ENCODE measurements at places on chromosomes 7 and 10.
A peak's percentile ranks its signal among the peaks of the same experiment; 100 is the strongest.

DNA sequence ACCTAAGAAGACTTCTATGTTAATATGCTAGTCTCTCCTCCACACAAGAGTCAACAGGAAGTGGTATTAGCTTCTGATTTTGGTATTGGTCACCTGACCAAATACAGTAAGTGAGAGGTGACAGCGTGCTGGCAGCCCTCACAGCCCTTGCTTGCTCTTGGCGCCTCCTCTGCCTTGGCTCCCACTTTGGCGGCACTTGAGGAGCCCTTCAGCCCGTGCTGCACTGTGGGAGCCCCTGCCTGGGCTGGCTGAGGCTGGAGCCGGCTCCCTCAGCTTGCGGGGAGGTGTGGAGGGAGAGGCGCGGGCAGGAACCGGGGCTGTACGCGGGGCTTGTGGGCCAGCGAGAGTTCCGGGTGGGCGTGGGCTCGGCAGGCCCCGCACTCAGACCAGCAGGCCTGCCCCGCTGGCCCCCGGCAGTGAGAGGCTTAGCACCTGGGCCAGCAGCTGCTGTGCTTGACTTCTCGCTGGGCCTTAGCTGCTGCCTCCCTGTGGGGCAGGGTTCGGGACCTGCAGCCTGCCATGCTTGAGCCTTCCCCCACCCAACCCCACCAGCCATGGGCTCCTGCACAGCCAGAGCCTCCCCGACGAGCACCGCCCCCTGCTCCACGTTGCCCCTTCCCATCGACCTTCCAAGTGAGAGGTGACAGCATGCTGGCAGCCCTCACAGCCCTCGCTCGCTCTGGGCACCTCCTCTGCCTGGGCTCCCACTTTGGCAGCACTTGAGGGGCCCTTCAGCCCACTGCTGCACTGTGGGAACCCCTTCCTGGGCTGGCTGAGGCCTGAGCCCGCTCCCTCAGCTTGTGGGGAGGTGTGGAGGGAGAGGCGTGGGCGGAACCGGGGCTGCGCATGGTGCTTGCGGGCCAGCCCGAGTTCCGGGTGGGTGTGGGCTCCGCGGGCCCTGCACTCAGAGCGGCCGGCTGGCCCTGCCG lies 4.2 kb upstream of the ACSL5 start:
- DNase-seq = no peak

DNA sequence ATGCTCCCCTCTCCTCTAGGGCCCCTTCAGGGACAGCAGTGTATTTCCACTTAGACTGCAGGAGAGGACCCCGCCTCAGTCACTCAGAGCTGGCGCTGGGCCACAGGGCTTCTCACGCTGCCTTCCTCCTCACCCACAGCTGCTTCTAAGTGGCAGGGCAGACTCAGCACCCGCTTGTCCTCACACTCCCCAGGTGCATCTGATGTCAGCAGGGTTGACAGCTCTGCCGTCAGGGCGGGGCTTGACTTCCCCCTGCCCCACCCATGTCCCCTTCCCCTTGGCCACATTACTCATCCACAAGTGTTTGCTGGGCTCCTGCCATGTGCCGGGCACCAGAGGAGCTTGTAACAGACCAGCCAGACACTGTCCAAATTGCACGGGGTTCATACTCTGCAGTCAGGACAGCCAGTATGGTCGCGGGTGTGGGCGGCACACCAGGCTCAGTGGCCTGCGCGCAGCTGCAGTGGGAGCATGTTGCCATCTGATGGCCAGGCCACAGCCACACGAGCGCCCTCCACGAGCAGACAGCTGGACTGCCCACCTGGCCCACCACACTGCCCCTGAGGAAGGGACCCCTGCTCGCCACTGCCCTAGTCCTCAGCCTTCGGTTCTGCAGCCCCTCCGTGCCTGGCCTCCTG lies 29.3 kb upstream of the TTYH3 start:
- no peak for DNase-seq

DNA sequence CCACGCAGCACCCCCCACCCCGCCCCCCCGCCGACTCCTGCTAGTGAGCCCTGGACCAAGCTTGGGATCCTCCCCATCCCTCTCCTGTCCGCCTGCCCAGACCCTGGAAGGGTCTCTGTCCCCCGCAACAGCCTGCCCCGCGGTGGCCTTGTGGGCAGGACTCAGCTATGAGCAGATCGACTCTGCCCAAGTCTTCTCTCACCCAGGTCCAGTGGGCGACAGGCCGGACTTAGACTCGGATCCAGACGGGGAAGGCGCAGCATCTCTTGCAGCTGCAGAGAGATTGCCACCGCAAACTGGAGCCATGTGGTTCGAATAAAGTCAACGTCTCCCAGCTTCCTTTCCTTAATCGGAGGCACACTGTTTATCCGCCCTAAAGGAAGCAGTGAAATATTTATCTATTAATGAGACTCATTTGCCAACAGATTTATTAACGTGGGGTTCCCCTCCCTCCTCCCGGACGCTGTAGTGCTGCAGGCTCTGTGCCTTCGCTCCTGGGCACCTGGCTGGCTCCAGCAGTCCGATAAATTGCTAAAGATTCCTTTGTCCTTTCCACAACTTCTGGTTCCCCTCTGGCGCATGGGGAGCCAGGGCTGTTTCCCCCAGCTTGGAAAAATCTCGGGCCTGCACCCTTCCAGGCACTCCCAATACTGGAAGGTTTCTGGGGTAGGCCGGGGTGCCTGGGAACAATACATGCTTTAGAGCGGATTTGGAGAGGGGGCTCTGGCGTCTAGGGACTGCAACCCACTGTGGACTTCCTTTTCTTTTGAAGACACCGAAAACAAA lies 634 bp upstream of the HOXA7 start:
- no peak for DNase-seq

- no peak for DNase-seq
Measured at GRCh38 chr10:11563936-11564335, 47.5 kb downstream of the USP6NL start.

GRCh38 chr10:79552143-79552542 lies 8.1 kb downstream of the SFTPA2 start:
- no peak for DNase-seq

DNA sequence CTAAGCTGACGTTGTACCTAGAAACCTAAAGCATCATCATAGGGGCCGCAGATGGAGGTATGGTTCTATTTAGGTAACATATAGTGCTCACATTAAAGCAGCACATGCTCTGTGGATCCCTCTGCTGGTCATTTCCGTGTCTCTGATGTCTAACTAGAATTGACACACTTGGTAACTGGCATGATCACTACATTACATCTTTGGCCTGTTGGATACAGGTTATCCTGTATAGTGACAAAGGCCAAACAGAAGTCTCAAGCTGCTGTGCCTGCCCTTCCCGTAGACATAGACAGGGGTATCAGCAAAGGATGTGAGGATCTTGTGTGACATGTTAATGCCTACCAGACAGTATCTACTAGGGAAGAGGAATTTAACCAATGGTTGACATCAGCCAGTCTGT lies 51.2 kb downstream of the KIF5B start:
- DNase-seq = peak; percentile 31

DNA sequence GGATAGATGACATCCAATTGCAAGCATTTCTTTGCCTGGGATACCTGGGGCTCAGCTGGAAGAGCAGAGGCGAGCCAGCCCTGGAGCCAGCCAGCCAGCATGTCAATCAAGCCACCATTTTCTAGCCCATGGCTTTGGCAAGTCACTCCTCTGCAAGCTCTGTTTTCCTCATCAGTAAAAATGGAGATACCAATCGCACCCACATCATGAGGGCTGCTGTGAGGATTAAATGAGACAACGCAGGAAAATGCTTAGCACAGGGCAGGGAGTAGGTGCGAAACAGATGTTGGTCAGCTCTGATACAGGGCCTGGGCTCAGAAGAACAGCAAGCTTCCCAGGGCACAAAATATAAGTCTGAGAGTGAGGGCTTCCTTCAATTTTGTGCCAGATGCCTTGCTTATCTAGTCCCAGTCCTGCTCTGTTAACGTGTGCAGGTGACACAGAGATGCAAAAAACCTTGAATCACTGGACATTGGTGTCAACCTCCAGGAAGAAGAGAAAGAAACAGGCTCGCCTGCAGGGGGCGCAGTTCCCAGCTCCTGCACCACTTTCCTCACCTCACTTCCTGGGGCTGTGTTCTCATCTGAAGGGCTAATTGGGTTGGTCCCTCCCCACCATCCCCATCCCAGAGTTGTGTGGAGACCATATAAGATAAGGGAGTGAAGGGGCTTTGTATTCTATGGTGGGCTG lies 72.8 kb upstream of the CACUL1 start:
- DNase-seq = no peak

- peak; percentile 94 for DNase-seq
Measured at GRCh38 chr10:29471544-29471859, 163.3 kb downstream of the SVIL start.

- no peak for DNase-seq
Measured at GRCh38 chr10:98055841-98056516, 25.6 kb upstream of the CRTAC1 start.

GRCh38 chr7:111955616-111956015 lies 250.6 kb downstream of the DOCK4 start:
- no peak for DNase-seq

DNA sequence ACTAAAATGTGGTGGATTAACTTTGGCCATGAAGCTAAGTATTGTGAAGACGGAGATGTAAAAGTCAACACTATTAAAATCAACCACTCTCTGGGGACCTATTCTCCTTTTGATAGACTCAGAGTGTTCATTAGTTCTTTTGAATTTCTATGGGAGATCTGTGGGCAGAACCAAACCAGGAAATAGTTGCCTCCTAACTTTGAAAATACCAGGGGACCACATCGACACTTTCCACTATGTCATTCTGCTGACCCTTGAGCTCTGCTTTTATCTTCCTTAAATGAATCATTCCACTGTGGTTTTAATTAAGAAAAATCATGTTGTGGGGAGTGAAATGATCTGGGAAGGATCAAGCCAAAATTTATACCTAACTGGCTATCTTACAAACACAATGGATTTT lies 960.5 kb downstream of the GATA3 start:
- DNase-seq = no peak

DNA sequence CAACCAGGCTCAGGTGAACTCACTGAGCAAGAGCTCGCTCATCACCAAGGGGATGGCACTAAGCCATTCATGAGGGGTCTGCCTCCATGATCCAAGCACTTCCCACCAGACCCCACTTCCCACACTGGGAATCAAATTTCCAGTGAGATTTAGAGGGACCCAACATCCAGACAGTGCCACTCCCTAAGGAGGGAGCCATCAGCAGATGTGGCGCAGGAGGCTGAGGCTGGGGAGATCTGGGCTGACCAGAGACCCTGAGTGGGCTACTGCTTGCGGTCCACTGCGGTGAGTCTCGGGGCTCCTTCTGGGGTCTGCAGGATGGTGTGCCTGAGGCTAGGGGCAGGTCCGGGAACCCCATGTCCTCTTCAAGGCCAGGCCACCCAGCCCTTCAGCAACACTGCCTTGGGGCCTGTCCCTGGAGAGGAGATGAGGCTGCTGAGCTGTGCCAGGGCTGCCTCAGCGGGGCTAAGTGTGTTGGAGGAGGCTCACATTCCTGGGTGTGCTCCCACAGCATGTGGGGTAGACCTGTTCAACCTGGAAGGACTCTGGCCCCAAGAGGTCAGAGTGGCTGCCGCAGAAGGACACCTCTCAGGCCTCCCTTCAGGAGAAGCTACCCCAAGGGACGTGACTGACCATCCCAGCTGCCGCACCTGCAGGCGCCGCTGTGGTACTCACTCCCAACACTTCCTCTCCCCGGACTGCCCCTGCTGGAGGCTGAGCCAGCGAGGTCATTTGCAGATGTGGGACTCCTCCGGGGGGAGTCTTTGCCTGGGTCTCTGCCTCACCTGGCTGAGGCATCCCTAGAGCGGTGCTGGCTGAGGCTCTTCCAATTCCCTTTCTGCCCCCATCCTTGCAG lies 22.3 kb upstream of the PCBD1 start:
- no peak for DNase-seq

DNA sequence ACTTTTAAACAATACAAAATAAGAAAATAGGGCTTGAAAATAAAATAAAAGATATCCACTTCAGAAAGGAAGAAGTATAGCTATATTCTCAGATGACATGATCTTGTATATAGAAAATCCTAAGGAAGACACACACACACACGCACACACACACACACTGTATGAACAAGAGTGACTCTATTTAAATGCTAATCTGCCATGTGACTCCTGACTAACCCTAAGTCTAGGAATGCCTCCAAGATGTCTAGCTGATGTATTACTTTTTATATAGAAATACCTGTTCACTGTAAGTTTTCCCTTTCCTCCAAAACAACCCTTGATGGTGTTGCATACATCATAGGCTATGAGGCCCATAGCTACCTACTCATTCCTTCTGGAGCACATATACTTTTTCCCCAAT lies 173.1 kb upstream of the LRRTM3 start:
- peak; percentile 11 for DNase-seq

DNA sequence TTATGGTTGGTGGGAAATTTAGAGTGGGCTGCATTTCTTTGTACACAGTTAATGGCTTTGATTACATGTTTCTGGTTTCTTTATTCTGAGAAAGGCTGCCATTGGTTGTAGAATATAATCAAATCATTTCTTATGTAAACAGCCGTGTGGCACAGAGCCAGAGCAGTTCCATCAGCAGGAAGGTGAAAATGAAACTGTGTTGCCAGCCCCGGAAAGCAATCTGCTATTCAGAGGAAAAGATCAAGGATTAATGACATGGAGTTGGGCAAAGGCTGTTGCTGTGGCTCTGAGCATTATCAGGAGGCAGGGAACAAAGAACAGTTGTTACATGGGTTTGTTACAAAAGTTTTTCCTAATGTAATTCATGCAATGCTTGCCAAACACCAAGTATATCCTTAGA lies 74.2 kb upstream of the ZNF716 start:
- DNase-seq = no peak

- no peak for DNase-seq
Measured at GRCh38 chr10:113007821-113008220, 57.8 kb downstream of the TCF7L2 start.

DNA sequence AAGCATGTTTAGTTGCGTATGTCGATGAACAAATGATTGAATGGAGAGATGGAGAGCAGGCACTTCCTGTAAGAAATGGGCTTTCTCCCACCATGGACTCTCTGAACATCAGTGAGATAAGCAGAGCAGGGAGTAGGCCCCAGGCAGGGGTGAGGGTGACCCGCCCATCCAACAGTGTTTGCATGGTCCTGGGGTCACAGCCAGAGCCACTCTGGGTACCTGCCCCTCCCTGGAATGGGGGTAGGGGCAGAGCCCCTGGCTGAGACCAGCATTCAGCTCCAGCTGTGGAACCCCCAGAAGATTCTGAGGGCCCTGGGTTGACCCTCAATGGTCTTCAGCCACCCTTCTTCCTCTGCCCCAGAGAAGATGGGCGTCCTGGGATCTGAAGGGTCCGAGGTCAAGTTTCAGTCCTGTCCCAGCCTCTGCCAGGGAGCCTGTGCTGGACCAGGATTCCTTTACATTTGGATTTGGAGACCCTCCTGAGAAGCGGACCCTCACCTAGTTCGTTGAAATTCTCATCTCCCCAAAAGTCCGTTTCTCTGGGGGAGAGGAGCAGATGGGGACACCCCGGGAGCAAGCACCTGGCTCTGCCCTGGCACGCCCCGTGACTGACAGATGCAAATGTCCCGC lies 2.4 kb upstream of the FGF8 start:
- DNase-seq = no peak

DNA sequence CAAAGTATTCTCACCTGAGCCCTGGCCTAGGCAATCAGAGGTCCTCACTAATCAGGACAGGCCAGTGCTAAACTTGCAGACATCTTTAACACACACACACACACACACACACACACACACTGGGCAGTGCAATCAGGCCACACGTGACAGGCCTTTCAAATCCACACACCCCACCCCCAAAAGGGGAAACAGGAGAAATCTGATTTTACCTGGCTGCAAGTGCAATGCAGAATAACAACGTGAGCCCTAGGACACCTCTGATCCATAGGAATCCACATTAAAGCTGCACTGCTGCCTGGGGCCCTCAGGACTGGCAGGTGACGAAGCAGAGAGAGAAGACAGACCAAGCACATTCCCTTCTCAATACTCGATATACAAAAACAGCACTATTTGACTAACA lies 218.9 kb downstream of the FAM107B start:
- DNase-seq = no peak
